ENCODE measurements at places on chromosomes 2 and 18.
A peak's percentile ranks its signal among the peaks of the same experiment; 100 is the strongest.

DNA sequence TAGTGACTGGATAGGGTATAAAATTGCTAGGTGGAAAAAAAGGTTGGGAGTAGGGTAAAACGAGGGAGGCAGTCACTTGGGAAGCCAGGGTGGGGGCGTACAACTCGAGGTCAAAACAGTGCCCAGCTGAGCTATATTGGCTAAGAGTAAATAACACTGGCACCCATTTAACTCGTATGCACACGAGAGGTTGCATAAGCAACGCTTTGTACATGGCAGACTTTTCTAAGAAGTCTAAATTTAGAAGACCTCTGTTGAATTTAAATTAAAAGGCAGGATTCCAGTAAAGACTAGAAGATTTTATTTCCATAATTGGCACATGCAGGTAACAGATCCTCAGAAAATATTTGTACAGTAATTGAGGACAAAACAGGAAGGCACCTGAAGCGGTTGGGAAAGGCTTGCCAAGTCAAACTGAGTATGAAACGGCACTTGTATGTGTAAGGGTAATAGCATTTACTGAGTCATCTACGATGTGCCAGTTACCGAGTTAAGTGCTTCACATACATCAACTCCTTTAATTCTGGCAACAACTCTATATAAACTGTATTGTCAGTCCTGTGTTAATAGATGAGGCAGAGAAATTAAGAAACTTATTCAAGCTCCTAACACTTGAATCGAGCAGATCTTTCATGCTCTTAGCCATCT lies 1.4 kb upstream of the MALT1 start:
- H3K4me3 ChIP-seq = peak overlapping the region; percentile 81
- peak overlapping the region; percentile 62 for H3K27ac ChIP-seq
- H3K27me3 ChIP-seq = no peaks in the 10 kb centered on the region
- H3K36me3 ChIP-seq = peaks cover 15% of the 10 kb centered on the region

GRCh38 chr2:85851253-85852151 lies 37.3 kb downstream of the ST3GAL5 start:
- peak overlapping the region; percentile 82 for H3K4me3 ChIP-seq
- DNase-seq = no peak

DNA sequence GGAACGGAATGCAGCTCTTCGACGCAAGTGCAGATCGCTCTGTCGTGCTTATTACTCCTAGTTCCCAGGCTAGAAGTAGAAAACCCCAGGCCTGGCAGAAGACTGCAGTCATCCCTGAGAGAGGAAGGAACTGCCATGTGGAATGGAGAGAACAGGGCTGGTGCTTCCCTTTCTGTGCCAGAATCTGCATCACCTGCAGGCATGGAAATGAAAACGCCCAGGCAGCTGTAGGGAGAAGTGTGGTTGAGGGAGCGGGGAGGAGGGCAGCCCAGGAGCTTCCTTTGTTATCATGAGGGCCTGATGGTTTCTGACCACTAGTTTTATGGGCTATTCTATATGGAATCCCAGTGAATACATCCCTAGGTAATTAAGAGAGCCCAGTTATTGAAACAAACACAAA lies 79.4 kb upstream of the SMIM21 start:
- no peak overlapping the region for H3K4me3 ChIP-seq
- H3K4me1 ChIP-seq = no peaks in the 10 kb centered on the region
- DNase-seq = no peak
- no peak overlapping the region for H3K27ac ChIP-seq
- peaks cover 6% of the 10 kb centered on the region for H3K27me3 ChIP-seq
- H3K36me3 ChIP-seq = no peaks in the 10 kb centered on the region

DNA sequence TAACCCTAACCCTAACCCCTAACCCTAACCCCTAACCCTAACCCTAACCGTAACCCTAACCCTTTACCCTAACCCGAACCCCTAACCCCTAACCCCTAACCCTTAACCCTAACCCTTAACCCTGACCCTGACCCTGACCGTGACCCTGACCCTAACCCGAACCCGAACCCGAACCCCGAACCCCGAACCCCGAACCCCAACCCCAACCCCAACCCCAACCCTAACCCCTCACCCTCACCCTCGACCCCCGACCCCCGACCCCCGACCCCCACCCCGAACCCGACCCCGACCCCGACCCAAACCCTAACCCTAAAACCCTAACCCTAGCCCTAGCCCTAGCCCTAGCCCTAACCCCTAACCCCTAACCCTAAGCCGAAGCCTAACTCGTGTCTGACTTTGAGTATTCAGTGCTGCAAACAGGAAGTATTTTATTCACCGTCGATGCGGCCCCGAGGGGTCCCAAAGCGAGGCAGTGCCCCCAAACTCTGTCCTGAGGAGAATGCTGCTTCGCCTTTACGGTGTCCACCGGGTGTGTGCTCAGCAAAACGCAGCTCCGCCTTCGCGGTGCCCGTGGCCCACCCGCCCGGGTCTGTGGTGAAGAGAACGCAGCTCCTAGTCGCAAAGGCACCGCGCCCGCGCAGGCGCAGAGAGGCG lies 36.0 kb downstream of the FAM110C start:
- H3K27ac ChIP-seq = no peak overlapping the region
- no peak overlapping the region for H3K4me3 ChIP-seq

- peaks cover 1% of the 10 kb centered on the region for H3K36me3 ChIP-seq
- peak within 1 kb of the TSS; percentile 66 for H3K27ac ChIP-seq
- DNase-seq = no peak
- H3K27me3 ChIP-seq = peaks cover 66% of the 10 kb centered on the region
Measured at GRCh38 chr2:10079870-10080535, at the start of gene CYS1. Gene CYS1, minus strand, starts transcription at chr2:10080411. Its CDS starts 188 bp downstream, at chr2:10080223.

DNA sequence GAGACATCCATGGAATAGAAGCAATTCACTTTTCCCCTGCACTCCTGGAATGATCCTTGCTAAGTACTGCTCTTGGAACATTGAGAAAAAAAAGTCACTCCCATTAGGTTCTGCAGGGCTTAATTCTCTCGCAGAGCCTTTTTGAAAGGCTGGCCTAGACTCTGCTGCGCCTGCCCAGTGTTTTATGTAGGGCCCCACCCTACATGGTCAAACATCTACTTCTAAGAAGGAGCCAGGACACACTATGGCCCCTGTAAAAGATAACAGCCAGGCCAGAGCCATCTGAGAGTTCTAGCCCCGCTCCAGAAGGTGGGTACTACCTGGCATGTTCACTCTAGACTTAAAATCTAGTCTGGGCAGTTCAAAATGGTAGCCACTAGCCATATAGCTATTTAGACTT lies 30.6 kb upstream of the NPAS2 start:
- DNase-seq = no peak
- H3K4me3 ChIP-seq = no peak overlapping the region
- no peaks in the 10 kb centered on the region for H3K36me3 ChIP-seq
- no peaks in the 10 kb centered on the region for H3K4me1 ChIP-seq
- H3K27ac ChIP-seq = no peak overlapping the region

DNA sequence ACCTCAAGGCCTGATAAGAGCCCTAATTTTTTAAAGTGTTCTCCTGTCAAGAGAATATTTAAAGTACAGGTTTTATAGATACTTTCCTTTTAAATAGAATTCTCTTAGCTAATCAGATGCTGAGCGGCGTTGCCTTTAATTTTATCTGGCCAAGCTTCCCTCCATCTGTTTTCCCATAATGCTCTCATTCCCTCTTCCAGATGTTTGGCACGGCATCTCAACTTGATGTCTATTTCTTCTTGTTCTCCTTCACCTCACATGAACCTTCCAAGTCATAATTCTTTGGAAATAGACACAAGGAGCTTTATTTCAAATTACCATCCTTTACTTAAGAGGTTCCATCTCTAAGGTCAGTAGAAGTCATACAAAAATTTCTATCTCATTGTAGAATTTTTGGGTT lies 76.1 kb upstream of the CPO start:
- peaks cover 3% of the 10 kb centered on the region for H3K36me3 ChIP-seq
- no peak for DNase-seq
- H3K4me3 ChIP-seq = no peak overlapping the region
- H3K27ac ChIP-seq = no peak overlapping the region
- H3K4me1 ChIP-seq = peaks cover 23% of the 10 kb centered on the region

GRCh38 chr18:43013486-43013885 lies 102.0 kb downstream of the RIT2 start:
- no peaks in the 10 kb centered on the region for H3K4me1 ChIP-seq
- no peaks in the 10 kb centered on the region for H3K27me3 ChIP-seq
- no peak overlapping the region for H3K27ac ChIP-seq
- no peak for DNase-seq
- H3K4me3 ChIP-seq = no peak overlapping the region

DNA sequence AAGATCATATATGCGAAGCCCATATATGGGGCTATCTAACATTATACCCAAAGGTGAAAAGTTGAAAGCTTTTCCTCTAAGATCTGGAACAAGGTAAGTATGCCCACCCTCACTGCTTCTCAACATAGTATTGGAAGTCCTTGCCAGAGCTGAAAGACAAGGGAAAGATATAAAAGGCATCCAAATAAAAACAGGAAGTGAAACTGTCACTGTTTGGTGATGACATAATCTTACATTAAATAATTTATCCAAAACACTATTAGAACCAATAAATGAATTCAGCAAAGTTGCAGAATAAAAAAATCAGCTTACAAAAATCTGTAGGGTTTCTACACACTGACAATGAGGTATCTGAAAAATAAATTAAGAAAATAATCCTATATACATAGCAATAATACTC lies 205.8 kb downstream of the INSIG2 start:
- DNase-seq = no peak
- no peaks in the 10 kb centered on the region for H3K4me1 ChIP-seq
- H3K4me3 ChIP-seq = no peak overlapping the region
- H3K27ac ChIP-seq = no peak overlapping the region
- peaks cover 22% of the 10 kb centered on the region for H3K27me3 ChIP-seq

All from activated T-helper 1 cell treated with anti-CD3 and anti-CD28 coated beads, Interleukin-12 subunit alpha, Interleukin-12 subunit beta, Interleukin-2, Interleukin-4 antibody, amounts not matched to agents 30 ng/mL and 10 ng/mL and 1 ng/mL, durations not matched to agents 14 hours and 24 hours and 36 hours (primary cell).